ENCODE measurements at places on chromosomes 3 and 15. TPM values are rescaled to one million over a fixed set of nuclear protein-coding genes. Genes with fewer than 3 reads are reported as not detected.

- no peak for DNase-seq
These were observed 174.4 kb upstream of the THBS1 start for GRCh38 chr15:39406485-39406884.

DNA sequence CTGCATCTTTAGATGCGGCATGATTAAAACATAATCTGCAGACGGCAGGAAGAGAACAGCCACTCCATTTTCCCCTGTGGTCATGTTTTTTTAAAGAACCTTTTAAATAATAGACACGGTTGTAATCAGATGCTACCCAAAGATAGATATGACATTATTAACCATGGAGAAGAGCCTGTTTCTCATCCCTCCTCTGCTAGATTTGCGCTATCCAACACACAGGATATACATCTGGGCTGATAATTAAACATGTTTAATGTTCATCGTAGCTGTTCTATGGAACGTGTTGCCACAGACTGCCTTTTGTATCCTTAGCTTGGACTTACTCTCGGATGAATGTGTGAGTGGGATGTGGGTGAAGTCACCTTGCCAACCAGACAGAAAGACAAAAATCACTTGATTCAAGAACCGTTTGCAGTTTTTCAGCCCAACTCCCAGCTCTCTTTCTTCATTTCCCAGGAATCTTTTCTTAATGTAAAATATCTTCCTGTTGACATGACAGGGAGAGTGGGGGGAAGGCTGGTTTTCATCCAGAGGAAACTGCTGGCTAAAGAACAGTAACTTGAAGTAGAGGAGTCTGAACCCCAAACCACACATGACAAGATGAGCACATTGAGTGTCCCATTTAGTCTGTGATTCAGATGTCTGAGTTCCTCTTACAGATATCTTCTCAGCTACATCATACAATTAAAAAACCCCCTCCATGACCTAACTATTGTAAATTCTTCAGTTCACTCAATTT is 118.6 kb upstream of the PRICKLE2 start:
- DNase-seq: no peak

DNA sequence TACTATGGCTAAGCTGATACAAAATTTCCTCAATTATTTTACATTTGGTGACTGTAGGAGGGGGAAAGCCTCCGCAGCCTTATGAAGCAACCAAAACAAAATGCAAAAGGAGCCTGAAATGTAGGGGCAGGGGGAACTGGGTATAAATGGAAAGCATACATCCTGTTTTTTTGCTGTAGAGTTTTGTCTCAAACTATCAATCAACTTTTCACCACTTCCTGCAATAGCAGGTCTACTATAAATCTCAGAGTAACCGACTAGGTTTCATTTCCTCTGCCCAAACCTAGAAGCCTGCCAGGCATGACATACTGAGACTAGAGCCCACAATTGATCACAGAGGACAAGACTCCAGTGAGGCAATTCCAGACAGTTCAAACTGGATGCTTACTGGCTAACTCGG is 91.3 kb downstream of the SHQ1 start:
- no peak for DNase-seq

GRCh38 chr3:197186887-197187588 is 111.4 kb downstream of the DLG1 start:
- DNase-seq: peak; percentile 44

- DNase-seq: peak; percentile 82
These were observed 30.6 kb downstream of the CMTM7 start for GRCh38 chr3:32421991-32422859.

DNA sequence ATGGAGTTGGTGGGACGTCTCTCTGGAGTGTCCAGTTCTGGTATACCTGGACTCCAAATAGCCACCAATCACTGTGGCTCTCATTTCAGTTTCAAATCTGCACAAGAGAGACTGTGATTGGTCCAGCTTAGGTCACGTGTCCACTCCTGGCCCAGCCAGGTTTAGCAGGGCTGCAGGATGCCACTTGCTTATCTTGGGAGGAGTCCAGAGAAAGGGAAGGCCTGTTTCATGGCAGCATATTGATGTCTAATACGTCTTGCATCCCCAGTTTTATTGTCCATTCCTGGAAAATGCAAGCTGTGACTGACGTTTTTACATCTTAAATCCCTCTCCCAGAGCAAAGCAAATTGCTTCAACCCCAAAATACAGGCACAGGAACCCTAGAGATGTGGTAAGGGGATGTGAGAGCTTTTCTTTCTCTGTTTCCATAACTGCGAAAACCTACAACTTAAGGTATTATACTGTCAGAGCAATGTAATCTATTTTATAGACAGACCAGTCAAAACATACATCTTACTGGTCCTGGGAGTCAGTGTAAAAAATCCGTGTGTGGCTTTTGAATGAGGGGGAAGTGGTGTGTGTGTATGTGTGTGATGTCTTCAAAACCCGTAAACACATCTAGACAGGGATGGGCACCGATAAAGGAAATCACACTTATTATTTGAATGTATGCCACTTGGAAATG is 274.4 kb downstream of the TLE3 start:
- no peak for DNase-seq

Gene ZDHHC23
- total RNA-seq: 0.48 TPM

Gene GAP43
- total RNA-seq: 0.18 TPM

Gene RGMA
- total RNA-seq: 0.15 TPM

Gene RAMAC
- 16.5 TPM for total RNA-seq

Gene PRRT3
- total RNA-seq: 3.6 TPM
